ENCODE measurements at places on chromosomes 1 and 21.

GRCh38 chr1:159214149-159214760, 9.6 kb downstream of the ACKR1 start:
- no peak for DNase-seq

DNA sequence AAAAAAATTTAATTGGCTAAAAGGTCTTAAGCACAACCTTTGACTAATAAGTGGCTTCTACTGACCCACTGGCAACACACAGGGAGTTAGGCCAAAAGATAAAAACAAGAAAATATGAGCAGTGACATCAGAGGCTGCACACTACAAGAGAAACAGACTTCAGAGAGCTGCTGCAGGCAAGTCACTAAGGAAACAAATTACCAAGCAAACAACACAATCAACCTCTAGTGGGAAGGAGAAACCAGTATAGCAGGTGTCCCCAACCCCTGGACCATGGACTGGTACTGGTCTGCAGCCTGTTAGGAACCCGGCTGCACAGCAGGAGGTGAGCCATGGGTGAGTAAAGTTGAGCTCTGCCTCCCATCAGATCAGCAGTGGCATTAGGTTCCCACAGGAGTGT, 20.8 kb upstream of the ENSA start:
- no peak for DNase-seq

DNA sequence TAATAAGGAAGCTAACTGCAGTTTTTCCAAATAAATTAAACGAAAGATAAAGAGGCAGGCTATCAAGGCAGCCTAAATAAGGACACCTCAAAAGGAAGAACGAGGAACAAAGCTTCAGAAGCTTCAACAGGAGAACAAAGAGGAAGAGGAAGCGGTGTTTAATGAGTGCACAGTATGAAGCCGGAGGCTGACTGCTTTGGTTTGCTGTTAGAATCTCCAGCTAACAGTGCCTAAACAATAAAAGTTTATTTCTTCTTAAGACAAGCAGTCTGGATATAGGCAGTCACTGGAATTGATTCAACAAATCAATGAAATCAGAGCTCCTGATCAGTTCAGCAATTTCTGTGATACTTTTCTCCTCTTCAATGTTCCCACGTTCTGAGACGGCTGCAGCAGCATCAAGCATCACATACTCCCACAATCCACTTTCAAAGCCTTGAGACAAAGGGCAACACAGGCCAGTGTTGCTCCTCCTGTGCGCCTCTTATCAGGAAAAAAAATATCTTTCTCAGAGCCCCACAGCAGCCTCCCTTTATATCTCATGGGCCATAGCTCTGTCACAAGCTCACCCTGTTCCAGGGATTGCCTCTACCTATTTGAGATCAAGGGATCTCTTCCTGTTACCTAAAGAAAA, 365.6 kb upstream of the ST6GALNAC5 start:
- peak; percentile 53 for DNase-seq

GRCh38 chr1:38038861-38039260, 7.7 kb downstream of the POU3F1 start:
- no peak for DNase-seq

Measured in GDM1 (cell line).